ENCODE measurements at places on chromosomes 4 and X.

DNA sequence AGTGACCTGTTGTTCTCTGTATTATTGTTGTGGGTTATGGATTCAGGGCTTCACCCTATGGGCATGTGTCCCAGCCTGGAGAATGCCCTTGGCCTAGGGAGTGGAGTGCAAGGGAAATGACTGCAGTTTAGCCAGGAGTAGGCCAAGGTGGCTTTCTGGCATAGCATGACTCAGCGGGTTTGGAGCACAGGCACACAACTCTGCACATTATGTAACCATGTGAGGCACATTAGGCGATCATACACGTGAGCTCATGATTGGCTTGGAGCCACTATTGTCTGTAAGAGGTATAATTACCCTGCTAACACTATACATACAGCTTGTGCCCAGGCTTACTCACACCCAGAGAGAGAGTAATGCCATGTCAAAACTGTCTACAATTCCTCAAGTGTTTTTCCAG lies 35.1 kb upstream of the TACR3 start:
- peak; percentile 1 for DNase-seq

GRCh38 chrX:85993539-85994197 lies 53.7 kb downstream of the CHM start:
- DNase-seq, result peak; percentile 7

- DNase-seq, result peak; percentile 7
Observed at GRCh38 chr4:130028552-130028951, 932.6 kb downstream of the C4orf33 start.

- no peak for DNase-seq
Observed at GRCh38 chr4:14726441-14726840, 275.8 kb upstream of the CPEB2 start.

GRCh38 chr4:8185295-8185694 lies 13.8 kb upstream of the SH3TC1 start:
- no peak for DNase-seq

GRCh38 chr4:47505666-47506065 lies 20.6 kb downstream of the ATP10D start:
- no peak for DNase-seq

- DNase-seq, result no peak
Observed at GRCh38 chr4:73193155-73193554, 65.4 kb downstream of the ANKRD17 start.

DNA sequence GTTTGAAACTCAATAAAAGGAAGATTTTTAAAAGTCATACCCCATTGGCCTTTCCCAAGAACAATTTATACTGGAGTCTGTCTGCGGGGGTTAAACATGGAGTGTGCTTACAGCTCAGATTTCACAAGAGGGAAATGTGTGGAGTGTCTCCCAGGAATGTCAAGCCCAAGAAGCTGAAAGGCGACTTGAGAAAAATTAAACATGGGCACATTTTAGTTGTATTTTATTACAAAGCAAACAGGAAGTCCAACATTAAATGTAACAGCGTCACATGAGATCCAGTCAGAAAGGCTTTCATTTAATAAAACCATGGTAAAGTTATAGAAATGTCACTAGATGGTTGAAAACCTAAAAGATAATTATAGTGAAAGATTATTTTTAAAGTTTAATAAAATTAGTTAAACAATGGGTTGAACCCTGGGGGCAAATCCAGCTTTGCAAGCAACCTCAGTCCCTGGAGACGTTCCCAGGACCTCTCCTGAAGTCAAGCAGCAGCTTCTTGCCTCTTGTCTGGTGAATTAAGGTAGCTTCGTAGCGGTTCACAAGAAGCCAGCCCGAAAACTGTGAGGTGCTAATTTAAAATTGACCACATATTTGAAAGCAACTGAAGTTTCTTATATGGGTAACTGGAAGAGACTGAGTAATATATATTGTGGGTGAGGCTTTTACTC lies 168.4 kb upstream of the EDNRA start:
- DNase-seq, result no peak

GRCh38 chr4:137749466-137749865 lies 217.2 kb upstream of the PCDH18 start:
- no peak for DNase-seq

DNA sequence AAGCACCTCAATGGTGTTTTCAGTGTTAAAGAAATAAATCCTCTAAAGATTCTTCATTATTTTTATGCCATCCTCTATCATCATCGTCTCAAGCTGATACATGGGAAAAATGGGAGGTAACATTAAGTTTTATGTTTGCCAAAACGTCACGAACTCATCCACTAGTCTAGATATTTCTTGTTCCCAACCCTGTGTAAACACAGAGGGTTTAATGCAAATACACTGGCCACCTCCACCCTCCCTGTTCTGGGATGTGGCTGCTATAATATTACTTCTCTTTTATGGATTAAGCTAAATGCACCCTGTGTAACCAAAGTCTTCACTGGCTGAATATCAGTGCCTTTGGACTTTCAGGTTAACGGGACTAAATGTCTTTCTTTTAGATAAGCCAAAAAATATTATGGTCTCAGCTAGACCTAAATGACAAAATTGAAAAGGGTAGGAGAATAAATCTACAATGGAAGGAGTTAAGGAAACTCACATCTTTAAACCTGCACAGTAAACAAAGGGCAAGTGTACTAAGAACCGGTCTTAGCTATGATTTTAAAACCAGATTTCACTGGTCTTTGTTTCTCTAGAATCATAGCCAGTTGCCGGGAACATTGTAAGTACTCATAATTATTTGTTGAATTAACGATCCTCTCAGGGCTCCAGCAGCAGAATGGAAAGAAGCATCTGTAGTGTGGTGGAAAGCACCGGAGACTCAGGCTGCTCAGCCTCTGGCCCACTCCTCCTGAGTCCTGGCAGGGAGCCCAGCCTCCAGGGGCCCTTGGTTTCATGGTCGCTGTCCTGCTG lies 103.5 kb upstream of the NOCT start:
- no peak for DNase-seq

DNA sequence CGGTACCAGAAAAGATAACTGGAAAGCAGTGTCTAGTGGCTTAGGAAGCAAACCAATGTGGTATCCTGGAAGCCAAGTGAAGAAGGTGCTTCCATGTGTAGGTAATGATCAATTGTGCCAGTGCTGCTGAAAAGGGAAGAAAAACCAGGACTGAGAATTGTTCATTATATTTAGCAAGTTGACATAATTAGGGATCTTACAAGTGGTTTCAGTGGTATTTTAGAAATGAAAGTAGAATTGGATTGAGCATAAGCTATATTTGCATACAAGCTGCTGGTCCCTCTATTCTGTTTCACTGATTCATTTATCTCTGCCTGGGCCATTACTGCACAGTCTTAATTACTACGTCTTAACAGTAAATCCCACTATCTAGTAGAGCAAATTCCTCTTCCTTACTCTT lies 32.3 kb downstream of the PRDM8 start:
- DNase-seq, result no peak

DNA sequence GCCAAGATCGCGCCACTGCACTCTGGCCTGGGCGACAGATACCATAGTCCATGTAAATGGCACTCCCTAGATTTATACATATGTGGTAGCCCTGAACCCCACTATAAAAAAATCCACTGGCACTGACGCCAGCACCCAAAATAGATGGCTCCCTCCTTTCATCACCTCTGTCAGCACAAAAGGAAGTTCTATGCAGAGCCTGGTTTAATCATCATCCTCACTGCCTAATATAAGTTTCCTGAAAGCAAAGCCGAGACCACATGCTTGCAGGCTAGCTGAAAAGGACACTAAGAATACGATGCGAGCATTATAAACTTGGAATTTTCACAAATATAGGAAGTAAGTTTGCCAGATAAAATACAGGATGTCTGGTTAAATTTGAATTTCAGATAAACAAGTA lies 27.5 kb upstream of the DOCK11 start:
- no peak for DNase-seq

DNA sequence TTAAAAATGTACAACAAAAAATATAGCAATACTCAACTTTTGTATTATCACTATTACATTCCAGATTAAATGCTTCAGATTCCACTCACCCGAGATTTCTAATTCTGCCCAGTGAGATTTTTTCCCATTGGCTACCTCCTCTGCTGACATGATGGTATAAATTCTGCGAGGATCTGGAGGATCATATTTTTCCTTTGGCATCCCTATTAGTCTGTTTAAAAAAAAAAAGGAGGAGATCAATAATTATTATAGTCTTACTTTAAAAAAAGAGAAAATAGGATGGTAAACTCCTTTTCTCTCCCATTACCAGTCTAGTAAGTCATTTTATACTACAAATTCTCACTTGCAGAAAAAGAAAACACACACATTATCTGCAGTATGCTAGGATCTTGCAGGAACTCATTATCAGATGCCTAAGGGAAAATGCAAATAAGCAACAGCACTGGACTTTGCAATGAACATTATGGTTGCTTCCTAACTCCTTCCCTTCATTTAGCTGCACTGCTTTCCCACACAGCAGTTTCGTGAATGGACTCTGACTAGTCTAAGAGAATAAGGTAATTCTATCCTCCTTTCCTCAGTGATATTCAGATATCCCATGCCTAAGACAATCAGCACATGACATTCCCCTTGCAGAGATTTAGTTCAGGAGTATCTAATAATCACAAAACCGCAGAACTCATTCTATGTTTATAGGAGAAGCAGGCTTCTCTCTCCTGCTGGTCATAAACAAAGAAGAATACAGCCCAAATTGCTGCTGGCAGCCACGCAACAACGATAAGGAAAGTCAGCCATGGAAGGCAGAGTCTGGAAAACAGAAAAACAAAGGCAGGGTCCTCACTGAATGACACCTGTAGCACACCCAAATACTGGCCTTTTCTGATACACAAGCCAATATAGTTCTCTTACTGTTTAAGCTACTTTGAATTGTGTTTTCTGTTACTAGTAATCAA lies 42.7 kb downstream of the CNOT6L start:
- DNase-seq, result no peak

- DNase-seq, result peak; percentile 43
Observed at GRCh38 chrX:7987160-7988012, 60.2 kb upstream of the PNPLA4 start.

GRCh38 chr4:138298866-138299265 lies 56.7 kb upstream of the SLC7A11 start:
- DNase-seq, result no peak

DNA sequence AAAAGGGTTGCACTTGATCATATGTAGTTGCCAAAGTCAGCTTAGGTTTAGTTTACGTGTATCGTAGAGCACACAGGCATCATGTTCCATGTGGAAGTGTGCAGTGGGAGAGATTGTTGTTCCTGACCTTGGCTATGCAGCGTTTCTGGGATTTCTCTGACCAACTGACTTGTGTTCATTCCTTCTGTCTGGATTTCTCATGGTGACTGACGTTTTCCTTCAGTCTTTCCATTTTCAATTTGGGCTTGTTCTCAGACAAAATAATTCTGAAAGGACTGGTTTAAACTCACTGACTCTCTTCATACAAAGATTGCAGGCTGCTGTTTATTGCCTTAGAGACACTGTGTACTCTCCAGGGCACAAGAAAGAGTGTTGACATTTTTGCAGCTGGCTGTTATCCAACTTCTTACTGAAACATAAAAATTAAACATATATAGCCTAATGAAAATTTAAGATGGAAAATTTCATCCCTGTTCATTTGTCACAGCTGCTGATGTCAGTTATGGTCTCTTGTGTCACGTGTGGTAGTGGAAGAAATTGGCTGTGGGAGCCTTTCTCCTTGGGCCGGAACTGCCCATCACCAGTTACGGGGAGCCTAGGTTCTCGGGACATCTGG lies 95.4 kb downstream of the TNIP2 start:
- no peak for DNase-seq

- DNase-seq, result no peak
Observed at GRCh38 chr4:184415071-184415470, 59.3 kb downstream of the IRF2 start.

DNA sequence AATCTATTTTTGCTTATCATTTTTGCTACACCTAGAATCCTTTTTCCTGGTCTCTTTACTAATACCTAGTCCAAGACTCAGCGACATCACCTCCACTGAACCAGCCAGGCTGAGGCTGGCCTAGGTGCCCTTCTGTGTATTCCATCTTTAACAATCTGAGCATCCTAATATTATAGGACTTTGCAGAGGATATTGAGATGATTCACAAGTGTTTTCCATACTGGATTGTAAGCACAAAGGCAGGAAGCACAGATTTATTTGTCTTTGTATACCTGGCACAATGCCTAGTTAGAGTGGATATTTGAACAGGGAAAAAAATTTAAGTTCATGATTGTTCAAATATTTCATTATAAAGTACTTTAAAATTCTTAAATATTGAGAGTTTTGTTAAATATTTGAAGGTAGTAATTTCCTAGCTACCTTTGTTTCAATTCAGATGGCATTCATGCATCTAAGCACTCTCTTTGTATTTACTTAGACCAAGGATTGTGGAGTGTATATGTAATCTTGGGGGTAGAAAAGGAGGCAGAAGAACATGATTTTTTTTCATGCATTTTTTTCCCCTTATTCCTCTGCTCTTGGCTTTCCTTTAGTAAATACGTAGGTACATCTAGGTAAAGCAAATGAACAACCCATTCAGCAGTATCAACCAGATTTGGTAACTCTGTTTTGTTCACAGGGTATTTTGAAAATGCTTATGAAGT lies 18.4 kb downstream of the SMARCA5 start:
- no peak for DNase-seq

GRCh38 chrX:3803305-3803704 lies 89.9 kb upstream of the PRKX start:
- DNase-seq, result no peak

DNA sequence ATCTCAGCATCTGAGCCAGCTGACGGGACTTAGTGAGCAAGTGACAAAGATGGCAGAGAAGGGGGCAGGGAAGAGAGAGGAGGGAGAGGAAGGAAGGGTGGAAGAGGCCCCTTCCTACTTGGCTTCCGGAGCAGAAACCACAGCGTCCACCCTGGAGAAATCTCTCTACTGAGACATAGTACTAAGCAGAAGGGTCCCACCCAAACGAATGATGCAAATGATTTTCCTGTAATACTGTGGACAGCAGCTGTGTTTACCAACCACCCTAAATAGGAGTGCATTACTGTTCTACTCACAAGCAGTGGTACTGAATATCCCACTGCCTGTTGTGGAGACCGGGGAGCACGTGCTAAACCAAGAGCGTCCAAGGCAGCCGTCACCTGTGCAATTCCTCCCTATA lies 29.4 kb downstream of the DTHD1 start:
- DNase-seq, result peak; percentile 53

DNA sequence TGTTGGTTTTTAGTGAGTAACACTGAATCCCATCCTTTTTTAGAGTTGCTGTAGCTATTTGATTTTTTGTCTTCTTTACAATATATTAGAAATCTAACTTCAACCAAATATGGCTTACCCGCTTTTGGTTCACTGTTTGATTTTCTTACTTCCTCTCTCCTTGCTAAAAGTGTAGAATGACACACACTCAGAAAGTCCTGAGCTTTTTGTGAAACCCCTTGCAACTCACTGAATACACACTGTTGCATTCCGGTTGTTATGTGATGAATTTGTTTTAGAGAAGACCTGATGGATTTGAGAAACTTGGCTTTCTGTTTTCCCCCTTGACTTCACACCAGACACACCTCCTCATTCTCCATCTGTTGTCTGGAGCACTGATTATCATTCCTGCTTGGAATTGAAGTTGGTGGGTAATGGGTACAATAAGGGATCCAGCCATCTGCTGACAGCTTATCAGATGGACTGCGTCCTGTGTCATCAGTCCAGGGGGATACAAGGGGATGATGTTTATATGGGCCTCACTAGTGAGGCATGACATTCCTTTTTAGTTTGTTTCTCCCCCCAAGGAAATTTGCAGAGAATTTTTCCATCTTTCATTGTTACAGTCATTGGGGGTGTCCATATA lies 5.2 kb downstream of the TMEM164 start:
- DNase-seq, result no peak

Measured in hematopoietic multipotent progenitor cell treated with erythropoietin and hydrocortisone succinate and interleukin-3 and kit ligand, for 6 days (in vitro differentiated cells).